ENCODE measurements at places on chromosomes 3 and 15.
A peak's percentile ranks its signal among the peaks of the same experiment; 100 is the strongest.

DNA sequence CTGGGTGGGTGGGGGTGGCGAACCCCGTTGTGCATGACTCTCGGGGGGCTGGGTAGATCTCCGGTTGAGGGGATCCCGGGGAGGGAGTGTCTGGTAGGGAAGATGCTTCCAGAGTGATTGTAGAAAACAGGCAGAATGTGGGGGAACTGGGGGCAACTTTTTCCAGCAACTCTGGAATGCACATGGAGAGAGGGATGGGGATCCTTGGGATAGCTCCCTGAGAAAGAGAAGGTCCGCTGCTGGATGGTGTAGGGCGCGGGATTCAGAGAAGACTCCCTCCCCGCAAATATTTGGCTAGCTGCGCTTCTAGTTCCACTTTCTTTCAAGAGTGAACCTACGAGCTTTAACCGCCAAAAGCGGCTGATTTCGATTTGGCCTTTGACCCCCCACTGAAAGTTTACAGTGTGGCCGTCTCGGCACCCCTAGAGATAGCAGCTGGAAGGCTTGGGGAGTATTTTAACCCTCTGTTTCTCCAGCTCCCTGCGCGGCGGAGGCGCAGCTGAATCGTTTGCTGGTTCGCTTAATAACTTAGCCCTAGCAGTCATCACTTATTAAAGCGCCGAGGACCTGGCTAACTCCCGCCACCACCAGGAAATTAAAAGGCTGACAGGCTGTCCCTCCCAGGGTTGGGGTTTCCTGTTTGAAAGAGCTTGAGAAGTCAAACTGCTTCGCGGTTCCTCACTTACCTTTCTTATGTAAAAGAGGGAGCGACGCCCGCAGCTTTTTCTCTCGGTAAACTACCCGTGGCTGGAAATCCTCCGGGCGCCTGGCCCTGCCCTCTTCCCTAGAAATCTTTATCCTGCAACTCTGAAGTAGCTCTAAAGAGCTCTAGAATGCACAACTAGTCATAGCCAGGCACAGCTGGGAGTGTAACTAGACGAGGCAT is 1.2 kb downstream of the PHLDB2 start:
- DNase-seq: peak; percentile 17

- no peak for DNase-seq
Observed at GRCh38 chr3:194673761-194674160, 1.8 kb upstream of the LSG1 start.

GRCh38 chr3:112043621-112044201 is 9.2 kb downstream of the TMPRSS7 start:
- peak; percentile 16 for DNase-seq

DNA sequence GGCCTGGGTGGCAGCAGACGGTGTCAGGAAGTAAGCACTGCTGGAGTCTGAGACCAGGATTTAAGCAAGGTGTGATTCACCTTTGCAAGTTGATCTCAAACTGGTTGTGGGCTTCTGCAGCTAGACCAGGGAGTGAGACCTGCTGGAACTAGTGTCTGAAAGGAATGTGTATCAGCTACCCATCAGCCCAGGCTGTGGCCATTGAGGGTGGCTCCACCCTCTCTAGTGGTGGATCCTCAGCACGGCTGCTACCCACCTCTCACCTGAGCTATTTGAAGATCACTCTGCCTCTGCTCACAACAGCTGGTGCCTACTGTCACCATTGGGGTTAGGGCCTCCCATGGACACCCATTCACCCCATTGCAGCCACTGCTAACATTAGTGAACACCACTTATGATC is 140.3 kb upstream of the DCBLD2 start:
- DNase-seq: no peak

GRCh38 chr3:13461169-13462124 is 18.7 kb upstream of the HDAC11 start:
- peak; percentile 66 for DNase-seq

GRCh38 chr3:171142985-171143384 is 116.5 kb upstream of the SLC2A2 start:
- no peak for DNase-seq

DNA sequence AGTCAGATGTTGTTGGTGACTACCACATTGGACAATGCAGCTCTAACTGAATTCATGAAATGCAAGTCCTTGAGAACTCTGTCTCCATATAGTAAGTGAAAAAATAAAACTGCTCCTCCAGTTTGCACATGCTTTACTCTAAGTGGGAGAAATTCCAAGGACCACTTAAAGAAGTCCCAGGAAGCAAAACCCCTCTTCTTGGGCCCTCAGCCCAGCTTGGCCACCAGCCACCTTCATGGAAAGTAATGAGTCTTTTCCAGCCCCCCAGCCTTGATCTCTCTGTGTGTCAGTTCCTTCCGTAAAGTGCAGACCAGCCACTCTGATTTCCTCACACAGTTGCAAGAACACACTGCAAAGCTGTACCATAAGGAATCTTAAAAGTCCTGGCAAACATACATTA is 34.5 kb downstream of the DAPK2 start:
- no peak for DNase-seq

DNA sequence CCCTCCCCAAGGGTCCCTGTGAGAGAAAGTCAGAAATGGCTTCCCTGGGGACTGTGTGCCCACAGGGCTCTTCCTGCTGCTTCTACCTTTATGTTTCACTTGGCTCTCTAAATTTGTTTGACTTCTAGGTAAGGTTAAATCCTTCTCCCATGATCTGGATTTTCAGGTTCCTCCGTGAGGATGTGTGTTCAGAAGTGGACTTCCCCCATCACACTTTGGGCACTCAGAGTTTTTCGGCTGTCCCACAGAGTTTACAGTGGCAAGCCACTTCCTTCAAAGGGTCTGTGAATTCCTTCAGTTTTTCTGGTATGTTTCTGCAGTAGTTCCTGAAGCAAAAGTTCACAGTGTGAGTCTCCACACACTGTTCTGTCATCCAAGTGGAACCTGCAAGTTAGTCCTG is 30.9 kb upstream of the RARB start:
- no peak for DNase-seq

GRCh38 chr3:1609416-1609815 is 489.2 kb upstream of the CNTN4 start:
- no peak for DNase-seq

DNA sequence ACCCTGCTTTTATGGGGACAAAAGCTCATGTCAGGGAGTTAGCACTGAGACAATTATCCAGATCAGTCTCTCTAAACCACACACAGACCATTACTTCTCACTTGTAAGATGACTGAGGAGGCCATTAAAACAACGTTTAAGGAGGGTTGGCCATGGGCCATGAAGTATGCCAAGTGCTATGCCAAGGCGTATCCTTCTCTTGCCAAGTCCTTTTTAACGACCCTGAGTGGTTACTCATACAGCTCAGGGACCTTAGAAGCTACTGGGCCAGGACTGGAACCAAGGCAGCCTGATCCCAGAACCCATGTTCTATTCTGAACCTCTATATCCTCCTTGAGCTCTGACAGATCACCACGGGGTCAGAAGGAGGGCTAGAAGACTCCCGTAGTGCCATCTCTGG is 50.0 kb downstream of the NMNAT3 start:
- DNase-seq: no peak

DNA sequence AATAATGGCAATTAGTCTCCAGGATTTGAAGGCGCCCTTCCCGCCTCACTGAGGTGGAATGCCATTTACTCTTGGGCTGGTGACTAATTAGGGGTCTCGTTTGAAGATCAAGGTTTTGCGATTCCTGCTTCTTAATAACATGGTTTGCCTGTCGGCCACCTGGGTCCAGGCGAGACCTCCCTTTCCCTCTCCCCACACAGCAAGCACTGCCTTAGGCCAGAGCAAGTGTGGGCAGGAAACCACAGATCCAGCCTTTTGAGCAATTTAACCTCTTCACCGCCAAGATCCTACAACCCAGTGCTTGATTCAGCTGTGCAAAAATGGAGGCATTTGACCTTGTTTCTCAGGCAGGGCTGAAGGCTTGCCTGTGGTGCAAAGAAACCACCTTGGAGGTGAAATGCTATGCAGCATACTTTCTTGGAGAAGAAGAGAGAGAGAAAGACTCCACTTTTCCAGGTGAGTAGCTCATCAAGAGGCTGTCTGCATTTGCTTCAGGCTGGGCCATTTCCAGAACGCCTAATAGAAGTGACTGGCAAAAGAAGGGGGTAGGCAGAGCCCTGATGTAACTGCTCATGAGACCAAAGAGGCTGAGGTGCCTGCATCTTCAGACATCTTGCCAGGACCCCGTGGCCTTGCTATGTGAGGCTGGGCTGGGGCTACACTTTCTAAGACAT is 34.1 kb upstream of the WNT5A start:
- DNase-seq: no peak

DNA sequence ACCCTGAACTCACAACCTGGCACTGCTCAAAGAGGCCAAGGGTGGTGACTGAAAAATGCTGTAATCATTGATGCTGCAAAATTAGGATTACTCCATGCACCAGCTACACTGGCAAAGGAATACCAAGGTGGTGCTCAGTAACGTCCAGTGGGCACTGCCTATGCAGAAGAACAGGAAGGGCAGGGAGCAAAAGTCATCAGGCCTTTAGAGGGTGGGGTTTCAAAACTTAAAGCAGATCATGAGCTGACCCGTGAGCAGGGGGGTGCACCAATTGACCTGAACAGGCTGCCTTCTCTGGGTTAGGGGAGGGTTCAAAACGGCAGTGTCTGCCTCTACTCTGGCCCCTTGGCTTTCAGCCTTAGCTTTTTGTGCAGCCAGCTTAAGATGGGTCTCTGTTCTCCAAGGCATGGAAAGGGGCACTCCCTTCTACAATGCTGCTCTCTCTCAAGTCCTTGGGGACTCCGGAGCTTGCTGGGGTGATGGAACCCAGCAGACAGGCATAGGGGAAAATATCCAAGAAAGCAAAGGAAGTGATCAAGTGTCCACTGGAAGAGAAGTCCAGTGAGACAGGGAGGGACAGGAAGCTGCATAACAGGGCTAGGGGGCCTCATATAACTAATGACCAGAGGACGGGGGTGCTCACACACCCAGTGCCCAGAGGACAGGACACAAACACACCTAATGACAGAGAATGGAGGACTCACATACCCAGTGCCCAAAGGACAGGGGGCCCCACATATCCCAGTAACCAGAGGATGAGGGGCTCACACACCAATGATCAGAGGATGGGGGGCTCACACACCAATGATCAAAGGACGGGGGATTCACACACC is 11.4 kb downstream of the RAB6B start:
- no peak for DNase-seq

- DNase-seq: no peak
Observed at GRCh38 chr15:52759969-52760368, 30.2 kb downstream of the ONECUT1 start.

DNA sequence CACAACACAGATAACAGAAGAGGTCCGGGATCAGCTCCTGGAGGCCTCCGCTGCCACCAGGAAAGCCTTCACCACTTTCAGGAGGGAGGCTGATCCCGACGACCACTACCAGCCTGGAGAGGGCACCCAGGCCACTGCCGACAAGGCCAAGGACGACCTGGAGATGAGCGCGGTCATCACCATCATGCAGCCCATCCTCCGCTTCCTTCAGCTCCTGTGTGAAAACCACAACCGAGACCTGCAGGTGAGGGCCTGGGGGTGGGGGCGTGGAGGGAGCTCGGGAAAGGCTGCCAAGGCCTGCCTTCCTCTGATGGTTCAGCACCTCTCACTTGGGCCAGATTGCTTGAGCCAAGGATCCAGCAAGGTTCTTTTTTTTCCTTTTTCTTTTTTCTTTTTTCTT is 210.7 kb upstream of the BHLHE40 start:
- DNase-seq: no peak

DNA sequence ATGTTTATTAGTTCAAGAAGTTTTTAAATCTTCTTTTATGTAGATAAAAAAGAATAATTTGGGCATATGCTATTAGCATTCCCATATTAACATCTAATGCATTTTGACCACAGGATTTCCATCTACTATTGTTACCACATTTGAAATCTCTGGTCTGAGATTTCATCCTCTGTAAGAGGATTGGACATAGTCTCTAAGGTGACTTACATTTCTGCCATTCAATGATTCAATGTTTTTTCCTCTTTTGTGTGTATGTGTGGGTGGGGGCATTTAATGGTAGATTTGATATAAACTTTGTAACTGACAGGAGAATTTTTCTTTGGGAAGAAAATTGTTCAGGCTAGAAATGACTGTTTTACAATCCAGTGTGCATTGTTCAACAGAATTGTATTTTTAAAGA is 307.3 kb upstream of the RBMS3 start:
- DNase-seq: no peak

DNA sequence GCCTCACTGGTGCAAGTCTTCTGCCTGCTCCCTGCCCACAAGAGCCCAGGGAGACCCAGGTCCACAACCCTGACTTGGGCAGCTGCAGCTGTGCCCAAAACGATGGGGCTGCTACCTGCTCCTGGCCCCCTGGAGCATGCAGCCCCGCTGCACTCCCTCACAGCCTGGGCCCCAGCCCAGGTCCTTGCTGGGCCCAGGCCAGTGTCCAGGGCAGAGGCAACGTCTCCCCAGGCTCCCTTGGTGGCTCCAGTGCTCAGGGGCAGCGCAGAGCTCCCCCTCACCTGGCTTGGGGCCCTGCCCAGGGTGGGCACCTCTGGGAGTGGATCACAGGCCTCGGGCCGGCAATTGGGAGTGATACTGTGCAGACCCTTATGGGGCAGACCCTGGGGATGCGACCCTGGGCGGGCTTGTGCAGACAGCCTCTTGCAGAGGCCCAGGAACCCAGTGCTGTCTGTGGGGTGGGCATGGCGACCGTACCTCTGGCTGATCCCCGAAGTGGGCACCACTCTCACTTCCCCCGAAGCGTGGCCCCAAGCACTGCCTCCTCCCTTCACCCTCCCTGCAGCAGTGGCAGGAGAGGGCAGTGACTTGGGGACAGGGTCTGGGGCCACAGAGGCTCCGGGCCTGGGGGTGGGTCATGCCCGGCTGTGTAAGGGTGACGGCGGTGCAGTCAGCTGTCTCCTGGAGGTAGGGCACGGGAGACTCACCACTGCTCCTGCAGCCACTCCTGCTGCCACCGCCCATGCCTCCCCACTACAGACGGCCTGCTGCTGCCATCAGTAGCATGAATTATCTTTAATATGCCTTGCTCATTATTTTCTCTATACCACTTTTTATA is 255.9 kb downstream of the DOCK3 start:
- no peak for DNase-seq

GRCh38 chr15:63246691-63247469 is 30.5 kb upstream of the APH1B start:
- no peak for DNase-seq

All from CD4-positive, alpha-beta T cell (primary cell).